Activated T-helper 1 cell treated with anti-CD3 and anti-CD28 coated beads, Interleukin-2, amount 50 U/mL, for 16 hours (primary cell): ENCODE measurements at places on chromosomes 3 and 15.

- DNase-seq, result no peak
Observed at GRCh38 chr15:59160880-59161593, 45.6 kb upstream of the LDHAL6B start.

GRCh38 chr3:147391781-147392624, 14.3 kb downstream of the ZIC4 start:
- no peak for DNase-seq

DNA sequence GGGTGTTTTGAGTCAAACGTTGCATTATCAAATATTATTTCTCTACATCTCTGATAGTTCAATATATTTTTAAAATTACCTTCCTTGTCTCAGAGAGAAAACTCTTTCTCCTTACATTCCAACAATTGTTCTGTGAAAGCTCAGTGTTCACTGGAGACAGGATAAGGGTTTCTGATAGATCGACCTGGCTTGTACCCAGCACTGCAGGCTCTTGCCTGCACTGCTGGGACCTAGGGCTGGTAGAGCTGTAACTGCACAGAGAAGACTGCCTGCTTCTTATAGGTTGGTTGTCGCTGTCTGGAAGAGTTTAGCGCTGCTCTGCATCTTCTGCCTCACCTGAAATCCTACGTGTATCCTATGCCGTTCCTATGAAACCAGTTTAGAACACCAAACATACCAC, 249.9 kb upstream of the LRTM1 start:
- DNase-seq, result no peak

- DNase-seq, result no peak
Observed at GRCh38 chr15:25785641-25786025, 77.5 kb downstream of the ATP10A start.

GRCh38 chr3:10917176-10917575, 75.4 kb upstream of the SLC6A1 start:
- no peak for DNase-seq

DNA sequence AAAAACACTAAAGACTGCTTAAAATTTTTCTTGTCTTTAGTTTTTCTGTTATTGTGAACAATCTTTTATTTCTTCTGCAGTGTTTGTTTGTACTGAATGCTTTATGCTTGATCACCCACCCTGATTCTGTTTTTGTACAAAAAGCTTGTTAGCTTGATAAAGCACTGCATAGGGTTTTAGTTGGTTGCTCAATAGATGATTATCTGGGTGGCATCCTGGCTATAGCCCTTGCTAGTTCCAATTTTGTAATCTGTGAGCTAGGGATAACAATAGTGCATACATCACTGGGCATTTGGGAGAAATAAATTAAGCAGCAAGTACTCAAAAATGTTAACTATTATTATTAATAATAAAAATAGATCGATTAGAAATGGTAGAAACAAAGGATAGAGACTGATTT, 102.3 kb downstream of the ZPLD1 start:
- DNase-seq, result no peak

DNA sequence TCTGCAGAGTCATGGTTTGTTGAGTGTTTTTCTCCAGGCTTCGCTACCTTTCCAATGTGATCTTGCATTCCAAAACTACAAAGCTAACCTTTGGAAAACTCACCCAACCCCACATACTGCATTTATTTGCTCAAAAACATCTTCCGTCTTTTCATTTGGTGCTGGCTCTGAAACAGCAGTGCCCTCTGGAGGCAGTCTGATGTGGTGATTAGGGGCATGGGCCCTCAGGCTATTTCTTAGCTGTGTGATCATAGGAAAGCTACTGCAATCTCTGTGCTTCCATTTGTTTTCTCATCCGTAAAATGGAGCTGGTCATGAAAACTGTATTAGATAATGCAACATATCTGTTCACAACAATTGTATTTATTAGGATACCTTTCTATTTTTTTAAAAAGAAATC, 47.0 kb downstream of the MTHFS start:
- no peak for DNase-seq

- no peak for DNase-seq
Observed at GRCh38 chr3:40258555-40258954, 51.0 kb upstream of the EIF1B start.

DNA sequence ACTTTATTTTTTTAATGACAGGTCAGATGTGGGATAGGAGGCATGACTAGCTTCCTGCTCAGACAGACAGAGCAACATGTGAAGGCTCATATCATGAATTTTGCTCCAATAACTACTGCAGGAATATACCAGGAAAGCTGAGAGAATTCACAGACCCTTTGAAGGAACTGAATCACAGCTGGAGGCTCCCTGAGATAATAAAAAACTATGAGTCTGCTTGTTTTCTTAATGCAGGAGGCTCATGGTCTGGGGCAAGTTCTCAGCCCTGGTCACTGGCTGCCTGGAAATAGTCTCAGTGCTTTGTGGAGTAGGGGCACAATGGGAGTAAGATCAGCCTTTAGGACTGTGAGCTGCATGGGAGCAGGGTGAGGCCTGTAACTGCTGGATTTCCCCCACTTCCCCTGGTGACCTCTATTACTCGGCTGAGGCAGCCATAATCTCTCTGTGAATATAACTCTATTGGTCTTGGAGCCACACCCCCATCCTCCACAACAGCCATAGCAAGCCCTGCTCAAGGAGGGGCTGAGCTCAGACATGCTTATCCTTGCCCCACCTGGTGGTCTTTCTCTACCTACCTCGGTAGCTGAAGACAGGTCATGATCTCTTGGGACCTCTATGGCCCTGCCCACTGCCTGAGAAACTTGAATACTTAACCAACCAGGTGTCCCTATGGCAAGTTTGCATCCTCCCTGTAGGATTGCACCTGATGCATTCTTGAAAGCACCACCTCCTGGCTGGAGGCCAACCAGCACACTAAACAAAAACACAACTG, 281.6 kb upstream of the TMCO5A start:
- DNase-seq, result no peak

GRCh38 chr3:170360916-170361315, 3.4 kb downstream of the SKIL start:
- DNase-seq, result no peak

DNA sequence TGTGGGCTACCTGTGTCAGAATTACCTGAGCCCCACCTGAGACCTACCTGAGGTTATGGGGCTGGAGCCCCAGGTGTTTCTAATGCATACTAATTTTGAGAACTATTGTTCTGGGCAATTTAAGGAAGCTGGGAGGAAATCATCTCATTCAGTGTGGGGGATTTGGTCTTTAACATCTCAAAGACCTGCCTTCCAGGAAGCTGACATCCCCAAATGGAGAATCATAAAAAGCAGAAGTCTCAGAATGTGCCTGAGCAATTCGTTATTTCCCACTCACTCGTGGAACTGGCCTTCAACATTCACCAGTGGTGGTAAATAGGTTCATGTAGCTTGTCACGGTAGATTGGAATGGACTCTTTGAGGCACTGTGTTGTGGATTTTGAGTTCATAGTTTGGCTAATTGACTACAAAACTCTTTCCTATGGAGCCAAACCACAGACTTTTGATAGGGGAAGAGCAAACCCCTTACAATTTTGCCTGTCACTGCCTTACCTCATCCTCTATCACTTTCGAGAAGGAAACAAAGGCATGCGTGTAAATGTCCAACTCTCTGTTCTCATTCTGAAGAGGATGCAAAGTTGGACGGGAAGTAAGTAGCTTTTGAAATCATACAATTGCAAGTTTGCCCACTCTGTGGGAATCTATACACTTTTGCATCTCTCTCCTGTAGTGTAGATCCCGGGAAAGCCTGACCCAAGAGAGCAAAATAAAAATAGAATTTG, 521.0 kb upstream of the MDFIC2 start:
- DNase-seq, result no peak

DNA sequence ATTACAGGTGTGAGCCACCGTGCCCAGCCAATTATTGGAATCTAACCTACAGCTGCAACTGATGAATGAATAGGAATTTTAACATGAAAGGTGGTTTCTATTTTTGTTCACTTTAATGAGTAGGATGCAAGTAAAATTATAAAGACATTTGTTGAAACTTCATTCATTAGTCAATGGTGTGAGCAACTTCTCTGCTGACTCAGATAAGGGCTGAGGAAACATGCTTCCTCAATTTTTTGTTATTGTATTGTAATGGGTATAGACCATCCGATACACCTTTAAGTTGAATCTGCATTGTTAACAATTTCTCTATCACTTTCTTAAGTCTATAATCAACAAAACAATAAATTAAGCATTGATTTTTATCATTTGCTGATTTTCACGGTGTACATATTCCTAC, 127.8 kb downstream of the STAG1 start:
- DNase-seq, result no peak

GRCh38 chr3:10582733-10583132, 77.3 kb upstream of the ATP2B2 start:
- no peak for DNase-seq
